ENCODE measurements at places on chromosomes 7 and 10.

- no peak for DNase-seq
Observed at GRCh38 chr7:98872328-98872924, 2.6 kb upstream of the TMEM130 start.

DNA sequence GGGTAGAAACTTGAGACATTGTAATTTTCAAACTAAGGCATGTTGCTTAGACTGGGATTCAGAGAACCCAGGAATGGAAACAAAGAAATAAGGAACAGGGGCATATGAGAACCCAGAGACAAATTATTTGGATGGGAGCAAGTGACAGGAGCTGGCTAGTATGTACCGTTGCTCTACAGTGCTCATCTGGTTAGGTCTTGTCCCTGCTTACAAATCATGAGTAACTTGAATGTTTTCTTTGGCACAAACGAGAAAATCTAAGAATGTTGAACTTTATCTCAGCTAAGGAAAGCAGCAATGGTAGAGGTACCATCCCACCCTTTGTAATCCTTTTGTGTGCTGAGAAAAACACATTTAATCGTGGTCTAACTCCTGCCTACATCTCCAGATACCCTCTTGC is 116.0 kb upstream of the IMMP2L start:
- no peak for DNase-seq

GRCh38 chr7:290554-291372 is 793 bp downstream of the FOXL3 start:
- no peak for DNase-seq

DNA sequence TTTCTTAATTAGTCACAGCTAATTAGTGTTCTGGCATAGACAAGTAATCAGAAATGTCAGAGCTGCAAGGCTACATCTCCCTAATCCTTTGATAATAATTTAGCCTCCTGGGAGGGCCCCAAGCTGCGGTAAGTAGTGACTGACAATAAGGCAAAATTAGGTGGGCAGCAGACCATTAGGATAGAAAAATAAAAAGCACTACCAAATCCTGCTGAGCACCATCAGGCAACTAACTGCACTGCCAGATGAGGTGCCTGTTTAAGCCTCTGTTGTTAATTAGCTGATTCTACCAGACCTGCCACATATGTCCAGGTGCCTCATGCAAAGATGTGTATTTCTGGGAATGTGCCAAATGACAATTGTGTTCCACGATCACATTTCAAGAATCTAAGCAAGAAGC is 32.5 kb upstream of the FEZF1 start:
- DNase-seq: no peak

- DNase-seq: no peak
Observed at GRCh38 chr7:43725251-43725650, 4.1 kb downstream of the COA1 start.

DNA sequence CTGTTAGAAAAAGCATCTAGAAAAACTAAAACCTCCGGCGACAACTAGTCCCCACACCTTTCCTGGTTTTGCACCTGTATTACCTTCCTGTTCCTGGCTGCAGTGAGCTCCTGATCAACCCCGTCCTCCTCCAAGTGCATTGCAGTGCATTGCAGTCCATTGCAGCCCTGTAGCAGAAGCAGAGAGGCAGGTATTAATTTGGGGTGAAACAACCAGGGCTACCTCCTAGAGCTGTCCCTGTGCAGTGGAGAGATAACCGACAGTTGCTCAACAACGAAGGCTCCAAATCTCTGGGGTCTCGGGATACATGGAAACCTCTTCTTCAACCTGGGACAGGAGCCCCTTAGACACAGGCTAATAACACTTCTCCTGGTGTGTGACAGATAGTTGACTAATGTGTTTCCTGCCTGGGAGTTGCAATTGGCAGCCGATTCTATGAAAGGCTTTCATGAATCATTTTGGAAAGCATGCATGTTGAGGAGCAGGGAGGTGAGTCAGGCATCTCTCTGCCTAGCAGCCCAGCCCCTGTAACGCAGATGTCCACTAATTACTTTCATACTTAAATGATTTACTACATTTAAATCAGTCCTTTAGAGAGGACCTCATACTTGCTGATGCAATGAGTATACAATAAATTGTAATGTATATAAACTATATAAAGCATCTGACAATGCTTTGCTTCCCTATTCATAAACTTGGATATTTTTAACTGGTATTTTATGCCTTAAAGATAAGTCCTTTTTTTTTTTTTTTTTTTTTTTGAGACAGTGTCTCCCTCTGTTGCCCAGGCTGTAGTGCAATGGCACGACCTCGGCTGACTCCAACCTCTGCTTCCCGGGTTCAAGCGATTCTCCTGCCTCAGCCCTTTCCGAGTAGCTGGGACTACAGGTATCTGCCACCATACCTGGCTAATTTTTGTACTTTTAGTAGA is 59.0 kb downstream of the PRR15 start:
- DNase-seq: no peak

GRCh38 chr10:107666214-107666613 is 501.7 kb upstream of the SORCS1 start:
- DNase-seq: no peak

- no peak for DNase-seq
Observed at GRCh38 chr10:57968328-57969016, 299.2 kb downstream of the IPMK start.

GRCh38 chr10:65017523-65017922 is 1496.3 kb downstream of the REEP3 start:
- no peak for DNase-seq

DNA sequence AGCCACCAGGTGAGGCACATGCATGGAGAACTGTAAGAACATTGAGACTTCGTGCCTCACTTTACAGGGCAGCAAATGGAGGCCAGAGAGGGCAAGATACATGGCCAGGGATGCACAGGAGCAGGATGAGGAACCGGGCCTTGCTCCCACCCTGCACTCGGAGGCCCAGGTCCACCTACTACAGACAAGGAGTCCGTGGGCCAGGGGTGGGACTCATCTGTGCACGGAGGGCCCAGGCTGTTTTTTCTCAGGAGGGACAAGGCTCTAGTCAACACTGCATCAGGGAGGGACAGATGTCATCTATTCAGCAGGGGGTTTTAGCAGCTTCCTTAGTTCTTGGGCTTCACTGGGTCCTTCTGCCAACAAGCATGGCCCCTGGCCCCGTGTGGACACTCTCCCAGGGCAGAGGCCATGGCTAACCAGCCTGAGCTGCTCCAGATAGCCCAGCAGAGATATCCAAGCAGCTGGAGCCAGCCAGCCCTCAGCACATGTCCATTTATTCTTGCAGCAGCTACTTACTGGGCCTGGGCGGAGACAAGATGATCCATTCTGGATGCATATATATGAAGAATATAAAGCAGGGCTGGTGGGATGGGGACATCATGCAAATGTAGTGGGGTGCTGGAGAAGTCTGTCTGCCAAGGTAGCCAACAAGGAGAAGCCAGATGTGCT is 134.5 kb upstream of the RET start:
- DNase-seq: no peak

DNA sequence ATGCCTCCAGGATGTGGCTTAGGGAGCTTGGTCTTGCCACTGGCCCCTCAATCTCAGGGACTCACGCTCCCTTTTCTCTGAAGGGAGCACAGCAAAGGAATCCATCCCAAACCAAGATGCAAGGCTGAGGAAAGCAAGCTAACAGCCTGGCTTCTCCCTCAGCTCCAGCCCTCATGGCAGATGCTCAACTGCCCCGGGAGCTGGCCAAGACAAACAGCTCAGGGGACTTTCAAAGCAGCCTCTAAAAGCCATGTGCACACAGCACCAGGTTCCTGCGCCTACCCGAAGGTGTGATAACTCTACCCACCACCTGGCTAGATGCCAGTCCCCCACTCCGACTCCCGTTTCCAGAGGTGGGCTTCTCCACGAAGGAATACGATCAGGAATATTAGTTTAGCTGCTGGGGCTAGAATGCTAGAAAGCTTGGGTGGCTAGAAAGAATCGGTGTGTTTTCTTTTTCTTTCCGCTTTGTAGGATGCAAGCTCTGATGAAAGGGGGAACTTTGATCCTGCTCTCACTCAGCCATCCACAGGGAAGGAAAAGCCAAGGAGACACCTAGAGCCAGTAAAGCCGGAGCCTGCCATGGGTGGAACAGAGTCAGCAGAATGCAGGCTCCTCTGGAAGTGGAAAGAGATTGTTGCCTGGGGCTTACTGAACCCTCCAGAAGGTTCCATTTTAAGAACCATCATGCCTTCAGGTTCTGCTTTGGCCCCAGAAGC is 89.0 kb upstream of the FGFR2 start:
- DNase-seq: no peak

DNA sequence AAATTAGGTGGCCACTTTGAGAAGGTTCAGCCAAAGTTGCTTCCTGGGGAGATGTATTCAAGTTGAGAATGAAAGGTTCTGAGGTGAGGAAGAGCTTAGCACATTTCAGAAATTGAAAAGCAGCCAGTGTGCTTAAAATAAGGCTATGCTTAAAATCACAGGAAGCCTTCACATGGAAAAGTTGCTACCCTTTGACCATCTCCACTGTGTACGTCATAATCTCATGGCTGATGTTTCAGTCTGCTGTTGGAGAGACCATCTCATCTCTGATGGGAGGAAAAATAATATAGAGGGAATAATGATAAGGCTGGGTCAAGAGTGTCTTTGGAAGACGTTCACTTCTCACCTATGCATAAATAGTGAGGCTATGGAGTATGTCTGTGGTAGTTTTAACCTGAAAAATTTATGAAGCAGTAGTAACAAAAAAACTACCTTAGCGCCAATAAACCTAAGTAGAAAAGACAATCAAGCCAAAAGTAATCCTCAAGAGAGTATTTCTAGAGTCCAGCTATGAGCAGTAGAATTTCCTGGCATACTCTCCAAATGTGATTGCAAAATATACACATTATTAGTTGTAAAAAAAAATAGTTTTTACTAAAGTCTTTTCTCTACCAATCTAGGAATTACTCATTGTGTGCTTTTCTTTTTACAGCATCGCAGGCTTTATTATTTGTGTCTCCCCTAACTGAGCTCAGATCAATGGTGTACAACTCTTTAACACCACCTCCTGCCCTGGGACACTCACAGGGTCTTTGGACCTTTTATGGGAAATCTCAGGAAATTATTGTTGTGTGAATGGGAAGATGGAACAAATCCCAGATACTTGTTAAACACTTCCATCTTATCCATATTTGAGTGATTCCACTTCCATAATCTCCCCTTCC is 435.2 kb upstream of the LRGUK start:
- DNase-seq: no peak

DNA sequence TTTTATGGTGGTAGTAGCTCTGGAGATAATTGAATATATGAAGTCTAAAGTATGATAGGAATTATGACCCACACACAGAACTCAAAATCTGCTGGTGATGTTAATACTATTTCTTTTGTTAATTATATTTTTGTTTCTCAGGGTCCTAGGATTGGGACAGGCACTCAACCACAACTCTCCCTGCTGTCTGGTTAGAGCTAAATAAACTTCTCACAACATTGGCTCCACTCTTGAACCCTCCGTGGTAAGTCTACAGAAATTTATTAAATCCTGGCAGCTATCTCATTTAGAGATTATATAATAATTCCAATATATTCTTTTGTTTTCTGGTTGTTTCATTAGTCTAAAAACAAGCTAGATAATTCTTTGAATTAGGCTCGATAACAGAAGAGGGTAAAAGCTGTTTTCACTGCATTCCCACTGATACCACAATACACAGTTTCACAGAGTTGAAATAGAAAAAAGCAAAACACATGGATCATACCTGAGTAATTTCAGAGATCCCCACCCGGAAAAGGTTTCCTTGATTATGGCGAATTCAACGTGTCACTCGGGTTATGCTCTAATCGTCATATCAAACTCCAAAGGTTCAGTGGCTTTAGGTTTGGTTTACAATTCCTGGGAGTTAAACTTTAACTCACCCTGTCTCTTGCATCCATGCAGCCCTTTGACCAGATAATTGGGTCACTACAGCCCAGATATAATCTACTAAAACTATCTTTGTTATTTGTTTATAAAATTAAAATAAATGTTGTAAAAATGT is at the start of gene A1CF:
A1CF (minus strand) TSS at position 531 of the 763 bp plus-strand sequence. CDS start 25,687 bp downstream, outside the sequence.
- DNase-seq: no peak

DNA sequence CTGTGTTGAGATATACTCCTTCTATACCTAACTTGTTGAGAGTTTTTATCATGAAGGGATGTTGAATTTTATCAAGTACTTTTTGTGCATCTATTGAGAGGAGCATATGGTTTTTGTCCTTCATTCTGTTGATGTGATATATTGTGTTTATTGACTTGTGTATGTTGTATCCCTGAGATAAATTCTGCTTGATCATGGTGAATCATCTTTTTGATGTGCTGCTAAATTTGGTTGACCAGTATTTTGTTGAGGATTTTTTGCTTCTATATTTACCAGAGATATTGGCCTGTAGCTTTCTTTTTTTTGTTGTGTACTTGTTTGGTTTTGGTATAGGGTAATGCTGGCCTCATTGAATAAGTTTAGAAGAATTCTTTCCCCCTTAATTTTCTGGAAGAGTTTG is 32.4 kb downstream of the NEURL1 start:
- no peak for DNase-seq

DNA sequence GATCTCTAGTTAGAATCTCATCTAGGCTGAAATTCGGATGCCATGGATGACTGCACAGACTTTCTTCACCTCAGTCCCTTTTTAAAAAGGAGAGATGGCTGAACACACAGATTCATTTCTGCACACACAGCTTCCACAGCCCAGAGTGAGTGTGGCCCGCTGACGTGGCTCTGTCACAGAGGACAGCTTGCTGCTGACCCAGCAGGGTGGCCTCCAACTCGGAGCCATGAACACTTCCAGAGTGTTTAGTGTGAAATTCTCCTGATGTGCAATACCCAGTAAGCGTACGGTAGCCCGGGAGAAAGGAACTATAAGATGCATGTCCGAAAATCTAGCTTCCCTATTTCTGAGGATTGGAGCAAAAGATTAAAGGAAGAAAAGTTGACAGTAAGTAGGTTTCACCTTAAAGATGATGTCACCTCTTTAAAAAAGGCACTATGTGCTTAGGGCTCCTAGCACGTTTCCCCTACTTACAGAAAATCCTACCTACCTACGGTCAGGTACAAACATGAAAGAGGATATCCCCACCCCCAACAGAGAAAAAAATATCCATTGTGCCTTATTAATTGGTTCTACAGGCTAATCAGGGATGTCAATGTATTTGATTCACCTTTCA is 162.2 kb downstream of the RAPGEF5 start:
- DNase-seq: no peak

- DNase-seq: no peak
Observed at GRCh38 chr7:5596896-5597246, 173.2 kb upstream of the TNRC18 start.

- no peak for DNase-seq
Observed at GRCh38 chr7:16727736-16728135, 25.8 kb upstream of the TSPAN13 start.

- no peak for DNase-seq
Observed at GRCh38 chr7:113799896-113800295, 118.9 kb downstream of the PPP1R3A start.

DNA sequence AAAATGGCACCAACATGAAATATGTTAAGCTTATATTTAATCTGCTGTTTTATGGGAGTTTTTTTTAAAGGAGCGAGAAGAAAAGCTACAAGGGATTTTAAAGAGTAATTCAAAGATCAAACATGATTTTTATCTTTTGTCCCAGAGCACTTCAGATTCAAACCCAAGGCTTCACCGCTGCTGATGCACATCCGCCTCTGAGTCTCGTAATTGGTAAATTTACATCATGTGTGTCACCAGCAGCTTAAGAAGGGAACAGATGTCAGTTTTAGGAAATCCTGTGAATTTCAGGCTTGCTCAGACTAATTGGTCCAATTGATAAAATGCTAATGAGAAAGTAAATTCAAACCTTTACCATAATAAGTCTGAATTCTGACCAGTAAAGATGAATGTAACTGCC is 406.3 kb downstream of the GFRA1 start:
- no peak for DNase-seq

Data from forelimb muscle (tissue), 1 donor.